ENCODE measurements at places on chromosomes 1 and 21.

DNA sequence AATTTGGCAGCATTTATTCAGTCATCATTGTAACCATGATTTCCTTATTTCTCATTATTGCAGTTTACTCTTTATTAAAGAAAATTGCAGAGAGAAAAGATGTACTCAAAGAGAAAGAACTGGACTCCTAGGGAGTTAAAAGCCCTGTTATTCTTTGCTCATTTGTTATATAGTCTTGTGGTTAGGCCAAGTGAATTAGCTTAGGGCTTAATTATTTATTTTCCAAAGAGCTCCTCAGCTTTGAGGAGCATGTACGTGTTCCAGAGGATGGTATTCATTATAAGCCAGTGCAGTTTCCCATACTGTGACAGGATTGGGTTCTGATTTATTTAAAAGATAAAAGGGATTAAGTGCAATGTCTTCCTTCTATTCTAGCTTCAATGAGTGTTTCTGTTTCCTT is 86.4 kb downstream of the GPR161 start:
- DNase-seq, result no peak

DNA sequence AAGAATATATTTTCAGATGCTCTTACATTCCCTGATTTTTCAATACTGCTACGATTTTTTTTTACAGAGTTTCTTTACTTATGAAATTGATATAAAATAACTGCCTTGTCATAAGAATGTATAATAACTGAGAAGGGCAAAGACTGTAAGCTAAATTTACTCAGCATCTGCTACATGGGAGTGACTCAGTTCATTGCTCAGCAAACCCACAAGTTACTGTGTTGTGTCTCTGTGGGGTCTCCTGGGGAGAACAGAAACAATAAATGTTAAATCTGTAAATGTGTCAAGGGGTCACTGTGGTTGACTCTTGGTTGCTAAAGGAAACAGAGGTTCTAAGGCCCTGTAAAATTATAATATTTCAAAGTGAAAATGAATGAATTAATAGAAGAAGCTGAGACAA is 210.3 kb upstream of the CACYBP start:
- no peak for DNase-seq

- DNase-seq, result no peak
Measured at GRCh38 chr1:31717341-31717740, 13.5 kb upstream of the COL16A1 start.

DNA sequence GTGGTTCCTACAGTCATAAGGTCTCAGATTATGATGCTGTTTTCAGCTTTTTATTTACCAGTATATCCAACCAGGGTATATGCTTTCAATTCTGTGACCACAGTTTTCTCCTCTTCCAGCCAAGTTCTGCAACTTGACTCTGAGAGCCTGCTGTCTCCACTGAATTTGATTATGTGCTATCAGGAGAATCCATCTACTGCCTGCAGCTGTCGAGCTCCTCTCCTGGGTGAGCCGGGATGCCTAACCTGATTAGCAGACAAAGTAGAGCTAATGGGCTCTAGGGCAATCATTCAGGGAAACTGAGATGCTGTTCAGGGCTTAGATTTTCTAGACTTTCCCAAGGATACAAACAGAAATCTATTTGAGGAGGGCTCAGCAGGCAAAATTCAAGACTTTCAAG is 271.5 kb upstream of the BEND5 start:
- no peak for DNase-seq

GRCh38 chr1:15347182-15347581 is 62.5 kb upstream of the EFHD2 start:
- no peak for DNase-seq

DNA sequence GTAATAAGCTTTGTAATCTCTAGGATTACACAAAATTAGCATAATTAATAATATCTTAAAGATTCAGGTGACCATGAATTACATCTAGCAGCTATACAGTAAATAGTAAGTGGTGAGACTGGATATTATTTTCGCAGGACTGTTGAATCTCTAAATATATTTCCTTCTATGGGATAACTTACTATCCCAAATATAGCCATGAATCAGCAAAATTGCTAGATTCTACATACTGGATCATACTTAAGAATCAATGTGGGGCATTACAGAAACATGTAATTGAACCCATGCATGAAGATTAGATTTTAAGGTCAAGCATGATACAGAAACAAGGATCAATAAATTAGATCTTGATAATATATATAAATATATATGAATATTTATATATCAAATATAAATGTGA is 1203.4 kb downstream of the BRINP3 start:
- DNase-seq, result no peak

DNA sequence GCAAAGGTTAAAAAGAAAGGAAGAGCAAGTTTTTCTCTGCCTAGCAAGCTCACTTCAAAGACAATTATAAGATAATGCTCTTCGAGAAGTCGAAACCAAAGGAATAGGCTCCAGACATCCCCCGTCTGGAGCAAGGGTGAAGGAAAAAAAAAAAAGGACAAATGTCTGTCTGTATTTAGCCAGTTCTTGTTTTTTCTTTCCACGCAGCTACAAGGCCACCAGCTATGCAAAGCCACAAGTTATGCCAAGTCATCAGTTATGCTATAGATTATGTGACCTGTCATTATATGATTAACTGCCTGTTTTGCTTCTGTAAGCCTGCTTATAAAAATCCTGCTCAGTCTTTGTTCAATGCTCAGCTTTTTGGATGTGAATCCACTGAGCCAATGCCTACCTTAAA is 2.4 kb upstream of the THEM5 start:
- DNase-seq, result no peak

DNA sequence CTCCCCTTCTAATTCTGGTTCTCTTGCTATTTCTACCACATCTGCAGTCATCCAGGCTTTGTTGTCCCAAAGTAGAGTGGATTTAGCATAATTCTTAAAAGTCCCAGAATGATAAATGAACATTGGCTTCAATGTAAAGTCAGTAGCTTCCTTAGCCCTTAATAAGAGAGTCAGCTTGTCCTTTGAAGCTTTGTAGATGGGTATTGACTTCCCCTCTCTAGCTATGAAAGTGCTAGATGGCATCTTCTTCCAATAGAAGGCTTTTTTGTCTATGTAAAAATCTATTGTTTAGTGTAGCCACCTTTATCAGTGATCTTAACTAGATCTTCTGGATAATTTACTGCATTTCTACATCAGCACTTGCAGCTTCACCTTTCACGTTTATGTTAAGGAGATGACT is 181.4 kb upstream of the B3GALT2 start:
- DNase-seq, result no peak

GRCh38 chr1:234861761-234862160 is 251.8 kb upstream of the IRF2BP2 start:
- DNase-seq, result no peak

DNA sequence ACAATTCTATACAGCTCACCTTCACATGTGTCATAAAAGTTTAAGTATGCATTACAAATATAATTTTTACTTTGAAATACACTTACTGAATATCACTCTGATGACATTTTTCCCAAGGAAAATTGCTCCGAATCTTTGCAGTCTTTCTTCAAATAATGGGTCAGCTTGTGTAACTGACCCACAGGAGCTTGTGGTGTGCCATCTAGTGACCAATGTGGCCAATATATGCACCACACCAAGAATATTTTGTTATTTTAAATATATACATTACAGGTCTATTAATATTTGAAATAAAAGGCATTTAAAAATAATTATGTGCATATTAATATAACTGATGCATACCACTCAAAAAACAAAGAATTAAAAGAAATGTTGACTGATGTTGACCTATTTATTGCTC is 271.4 kb downstream of the TBX15 start:
- DNase-seq, result no peak

DNA sequence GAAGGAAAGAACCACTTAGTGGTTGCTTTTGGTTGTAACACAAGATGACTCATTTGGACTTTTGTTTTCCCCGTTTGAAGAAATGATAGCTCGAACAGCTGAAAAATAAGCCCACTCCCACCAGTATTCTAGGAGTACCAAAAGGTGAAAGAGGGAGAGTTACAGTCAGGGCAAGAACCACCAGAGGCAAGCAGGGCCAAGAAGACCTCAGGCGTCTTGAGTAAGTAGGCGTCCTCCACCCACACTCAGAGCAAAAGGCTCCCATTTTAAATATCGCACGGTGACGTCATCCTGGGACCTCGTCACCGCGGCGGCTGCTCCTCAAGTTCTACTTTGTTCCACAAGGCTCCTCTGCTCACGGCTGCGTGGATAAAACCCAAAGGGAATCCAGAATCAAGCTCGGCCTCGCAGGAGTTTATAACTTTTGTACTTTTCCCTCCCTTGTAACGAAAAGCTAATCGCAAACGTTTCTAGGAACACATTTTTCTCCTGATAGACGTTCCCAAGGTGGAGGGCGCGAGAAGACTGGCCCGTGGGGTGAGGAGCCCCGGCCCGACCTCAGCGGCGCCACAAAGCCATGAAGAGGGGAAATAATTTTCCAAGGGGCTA is 1.2 kb downstream of the BTG3 start:
- DNase-seq, result peak; percentile 80

GRCh38 chr1:93811326-93812065 is 67.5 kb downstream of the DNTTIP2 start:
- DNase-seq, result no peak

DNA sequence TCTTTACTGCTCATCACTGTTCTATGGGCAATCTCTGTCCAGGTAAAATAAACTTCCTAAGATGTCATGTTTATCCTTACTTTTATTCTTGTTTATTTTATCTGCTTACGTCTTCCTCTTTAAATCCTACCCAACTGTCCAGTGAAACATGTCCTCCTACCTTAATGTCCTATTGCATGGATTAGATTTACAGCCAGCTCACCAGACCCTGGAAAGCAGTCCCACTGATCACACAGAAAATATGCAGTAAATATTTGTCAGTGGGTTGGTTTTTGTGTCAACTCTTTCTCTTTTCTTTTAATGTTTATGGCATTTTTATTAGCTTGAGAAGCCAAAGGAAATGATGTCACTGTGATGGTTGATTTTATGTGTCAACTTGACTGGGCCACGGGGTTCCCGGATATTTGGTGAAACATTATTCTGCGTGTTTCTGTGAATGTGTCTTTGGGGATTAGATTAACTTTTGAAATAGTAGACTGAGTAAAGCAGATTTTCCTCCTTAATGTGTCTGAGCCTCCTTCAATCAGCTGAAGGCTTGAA is 258.3 kb downstream of the SRGAP2C start:
- no peak for DNase-seq

GRCh38 chr1:18948048-18948912 is 8.2 kb downstream of the IFFO2 start:
- no peak for DNase-seq

DNA sequence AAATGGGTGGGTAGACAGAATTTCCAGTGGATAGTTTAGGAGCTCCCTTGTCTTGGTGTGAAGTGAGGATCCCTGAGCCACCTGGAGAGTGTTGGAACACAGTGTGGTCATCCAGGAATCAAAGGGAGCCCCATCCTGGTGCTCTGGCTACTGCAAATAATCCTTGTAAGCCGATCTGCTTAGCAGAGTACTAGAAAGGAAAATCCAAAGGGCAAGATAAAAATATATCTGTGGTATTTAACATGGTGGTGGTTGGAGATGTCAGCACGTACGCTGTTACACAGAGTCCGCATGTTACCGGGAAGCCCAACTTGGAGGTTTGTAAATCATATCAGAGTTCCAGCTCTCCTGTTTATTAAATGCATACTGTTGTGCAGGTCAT is 39.0 kb downstream of the VANGL1 start:
- DNase-seq, result no peak

- DNase-seq, result no peak
Measured at GRCh38 chr1:58899587-58900271, 115.9 kb upstream of the JUN start.

GRCh38 chr21:14763695-14764064 is 217.6 kb upstream of the SAMSN1 start:
- no peak for DNase-seq

GRCh38 chr1:86703696-86704457 is 499 bp upstream of the SH3GLB1 start:
- DNase-seq, result peak; percentile 36

DNA sequence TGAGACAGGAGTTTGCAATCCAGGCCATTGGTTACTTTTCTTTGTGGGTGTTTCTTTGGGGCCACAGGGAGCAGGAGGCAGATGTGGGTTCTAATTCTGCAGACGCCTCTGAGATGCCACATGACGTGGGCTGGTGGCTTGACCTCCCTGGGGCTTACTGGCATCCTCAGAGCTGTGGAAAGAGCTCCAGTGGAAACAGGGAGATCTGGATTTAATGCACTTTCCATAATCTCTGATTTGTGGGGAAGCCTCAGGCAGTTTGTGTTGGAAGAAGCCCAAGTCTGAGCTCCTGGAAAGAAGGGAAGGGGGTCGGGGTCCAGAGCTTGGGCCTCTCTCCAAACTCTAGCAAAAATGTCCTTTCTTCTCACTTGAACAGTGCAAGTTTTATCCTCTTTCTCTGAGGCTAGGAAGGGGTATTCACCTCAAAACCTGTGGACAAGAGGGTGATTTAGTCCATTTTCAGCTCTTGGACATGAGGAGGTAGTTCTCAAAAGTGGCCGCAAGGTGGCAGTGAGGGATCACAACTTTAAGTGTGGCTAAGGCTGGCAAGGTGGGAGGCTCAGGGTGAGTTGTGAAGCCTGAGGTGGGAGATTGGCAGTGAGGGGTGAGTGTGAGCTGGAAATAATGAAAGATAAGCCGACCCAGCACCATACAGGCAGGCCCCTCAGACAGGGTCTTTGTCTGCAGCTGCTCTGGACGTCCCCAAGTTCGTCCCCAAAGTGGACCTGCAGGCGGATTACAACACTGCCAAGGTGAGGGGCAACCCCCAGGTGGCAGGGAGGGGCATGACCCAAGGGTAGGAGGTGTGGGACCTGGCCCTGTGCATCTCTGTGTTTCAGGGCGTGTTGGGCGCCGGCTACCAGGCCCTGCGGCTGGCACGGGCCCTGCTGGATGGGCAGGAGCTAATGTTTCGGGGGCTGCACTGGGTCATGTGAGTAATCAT is 9.2 kb downstream of the IKBKE start:
- peak; percentile 59 for DNase-seq

DNA sequence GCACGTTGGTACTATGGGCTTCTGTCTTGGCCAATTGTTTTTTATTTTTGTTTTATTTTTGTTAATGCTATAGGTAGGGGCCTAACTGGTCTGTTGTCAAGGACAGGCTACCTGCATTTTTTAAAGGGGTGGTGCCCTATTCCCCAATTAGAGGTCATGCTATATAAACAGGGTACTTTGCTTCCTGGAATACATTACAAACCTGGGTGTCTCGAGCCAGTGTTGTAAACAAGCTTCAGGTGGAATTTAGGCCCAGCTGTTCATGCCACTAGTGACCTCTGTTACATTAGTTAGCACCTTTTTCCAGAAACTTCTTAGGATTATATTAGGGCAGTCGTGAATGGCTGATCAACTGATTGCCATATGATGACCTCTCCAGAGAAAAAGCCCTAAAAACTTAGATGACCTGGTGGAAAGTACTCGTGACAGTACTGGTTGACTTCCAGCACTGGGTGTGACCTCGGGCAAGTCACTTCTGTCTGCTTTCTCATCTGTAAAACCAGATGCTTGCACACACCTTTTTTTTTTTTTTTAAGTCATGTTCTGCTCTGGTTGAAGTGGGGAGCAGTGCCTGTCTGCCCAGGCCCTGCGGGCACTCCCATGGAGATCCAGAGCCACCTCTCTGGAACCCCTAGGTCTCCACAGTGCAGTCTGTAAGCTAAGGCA is 46.5 kb downstream of the ELK4 start:
- no peak for DNase-seq

GRCh38 chr1:241767737-241768136 is 80.3 kb upstream of the EXO1 start:
- no peak for DNase-seq
